ENCODE measurements at places on chromosomes 1 and 21.
A peak's percentile ranks its signal among the peaks of the same experiment; 100 is the strongest.

DNA sequence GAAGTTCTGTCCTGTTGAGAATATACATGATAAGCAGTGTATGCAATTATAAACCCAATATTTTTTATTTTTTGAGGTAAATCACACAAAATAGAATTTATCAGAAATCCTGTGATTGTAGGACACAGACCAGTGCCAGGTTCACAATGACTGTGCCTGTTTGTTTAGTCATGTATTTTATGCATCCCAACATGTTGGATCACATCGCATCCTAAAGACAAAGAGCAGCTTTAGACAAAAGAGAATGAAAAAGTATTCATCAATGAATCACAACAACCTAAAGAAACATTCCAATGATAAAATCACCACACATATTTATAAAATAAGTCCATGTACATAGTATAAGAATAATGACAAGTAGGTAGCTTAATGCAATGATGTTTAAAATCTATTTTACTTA lies 53.2 kb upstream of the LRRC8D start:
- DNase-seq = no peak

GRCh38 chr1:247387096-247387495 lies 28.9 kb upstream of the NLRP3 start:
- no peak for DNase-seq

DNA sequence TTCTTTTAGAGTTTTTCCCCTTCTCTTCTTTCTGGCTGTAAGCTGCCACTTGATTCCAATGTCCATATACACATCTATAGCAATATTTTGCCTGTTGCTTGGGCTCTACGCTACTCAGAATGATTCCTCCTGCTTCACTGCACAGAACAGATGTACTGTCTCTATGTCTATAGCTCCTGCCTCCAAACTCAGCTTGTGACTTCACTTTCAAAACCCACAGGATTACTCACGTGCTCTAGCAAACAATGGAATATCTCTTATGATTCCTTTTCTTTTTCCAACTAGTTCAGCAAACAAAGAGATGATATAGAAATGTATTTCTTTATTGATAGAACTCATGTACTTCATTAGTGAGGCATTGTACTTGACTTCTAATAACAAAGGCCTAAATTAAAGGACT lies 80.5 kb upstream of the SOX13 start:
- no peak for DNase-seq

- no peak for DNase-seq
Observed at GRCh38 chr1:159055181-159055641, 21.4 kb downstream of the AIM2 start.

- DNase-seq = no peak
Observed at GRCh38 chr1:24945354-24946326, 15.6 kb upstream of the RUNX3 start.

GRCh38 chr1:181062836-181063428 lies 25.6 kb upstream of the IER5 start:
- DNase-seq = no peak

- no peak for DNase-seq
Observed at GRCh38 chr1:245197121-245197520, 42.3 kb downstream of the KIF26B start.

- DNase-seq = no peak
Observed at GRCh38 chr21:17139696-17140095, 373.1 kb upstream of the CXADR start.

DNA sequence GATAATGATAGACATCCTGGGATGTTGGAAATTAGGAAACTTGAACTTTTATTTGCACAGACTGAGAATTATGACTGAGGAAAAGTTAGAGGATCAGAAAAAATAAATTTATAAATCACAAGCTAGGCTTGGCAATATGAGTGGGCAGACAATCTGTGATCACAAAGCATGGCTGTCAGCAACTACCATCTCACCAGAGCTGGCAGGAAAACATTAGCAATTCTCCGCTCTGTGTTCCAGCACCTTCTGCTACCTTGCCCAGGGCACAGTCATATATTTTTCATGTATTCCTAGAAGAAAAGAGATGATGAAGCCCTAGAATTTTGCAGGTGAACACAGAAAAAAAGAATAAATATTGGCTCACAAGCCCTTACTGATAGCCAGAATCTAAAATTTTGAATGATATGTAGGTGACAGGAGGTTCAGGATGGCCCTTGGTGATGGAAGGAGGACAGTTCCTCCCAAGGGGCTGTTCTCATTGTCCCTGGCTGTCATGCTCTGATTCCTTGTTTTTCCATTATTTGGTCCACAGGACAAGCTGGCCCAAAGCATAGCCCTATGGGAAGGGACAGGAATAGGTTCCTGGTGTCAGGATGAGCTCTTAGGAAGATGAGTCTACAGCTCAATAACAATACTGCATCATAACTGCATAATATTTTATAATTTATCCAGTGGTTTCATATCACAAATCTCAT lies 12.2 kb upstream of the STXBP3 start:
- DNase-seq = no peak

DNA sequence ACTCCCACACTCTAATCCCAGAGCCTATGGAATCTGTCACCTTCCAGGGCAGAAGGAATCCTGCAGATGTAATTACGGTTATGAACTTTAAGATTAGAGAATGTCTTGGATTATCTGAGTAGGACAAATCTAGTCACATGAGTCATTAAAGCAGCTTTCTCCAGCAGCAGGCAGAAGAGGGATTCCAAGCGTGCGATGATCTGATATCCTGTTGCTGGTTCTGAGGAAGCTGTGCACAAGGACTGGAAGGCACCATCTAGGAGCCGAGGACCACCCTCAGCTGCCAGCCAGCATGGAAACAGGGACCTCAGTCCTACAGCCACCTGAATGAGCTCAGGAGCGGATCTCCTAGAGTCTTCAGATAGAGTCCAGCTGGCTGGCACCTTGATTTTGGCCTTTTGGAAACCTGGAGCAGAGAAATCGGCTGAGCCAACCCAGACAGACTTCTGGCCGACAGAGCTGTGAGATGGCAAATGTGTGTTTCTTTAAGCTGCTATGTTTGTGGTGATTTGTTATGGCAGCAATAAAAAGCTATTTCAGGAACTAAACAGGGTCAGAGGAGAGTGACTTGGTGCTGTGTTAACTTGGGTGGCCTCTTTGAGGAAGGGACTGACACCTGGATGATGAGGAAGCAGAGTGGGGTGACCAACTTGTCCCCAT lies 34.5 kb downstream of the LRRN2 start:
- DNase-seq = no peak

- DNase-seq = no peak
Observed at GRCh38 chr1:115827452-115828044, 13.4 kb downstream of the NHLH2 start.

DNA sequence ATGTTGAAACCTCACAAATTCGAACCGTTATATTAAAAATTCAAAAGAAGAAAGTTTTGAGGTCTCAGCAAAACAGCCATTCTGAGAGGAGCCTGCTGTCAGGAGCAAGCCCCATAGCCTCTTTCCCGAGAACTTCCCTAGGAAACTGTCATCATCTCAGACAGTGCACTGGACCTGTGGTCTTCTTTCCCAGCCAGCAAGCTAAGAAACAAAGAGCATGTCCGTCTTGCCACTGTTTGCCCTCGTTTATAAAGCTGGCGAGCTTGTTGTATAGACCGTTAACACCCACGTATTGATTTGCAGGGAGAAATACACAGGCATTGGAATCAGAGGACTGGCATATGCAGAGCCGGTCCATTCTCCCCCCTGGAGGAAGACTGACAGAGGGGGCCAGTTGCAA lies 407.0 kb downstream of the NPHP4 start:
- DNase-seq = peak; percentile 62

GRCh38 chr1:230737622-230738262 lies 9.4 kb upstream of the CAPN9 start:
- no peak for DNase-seq

DNA sequence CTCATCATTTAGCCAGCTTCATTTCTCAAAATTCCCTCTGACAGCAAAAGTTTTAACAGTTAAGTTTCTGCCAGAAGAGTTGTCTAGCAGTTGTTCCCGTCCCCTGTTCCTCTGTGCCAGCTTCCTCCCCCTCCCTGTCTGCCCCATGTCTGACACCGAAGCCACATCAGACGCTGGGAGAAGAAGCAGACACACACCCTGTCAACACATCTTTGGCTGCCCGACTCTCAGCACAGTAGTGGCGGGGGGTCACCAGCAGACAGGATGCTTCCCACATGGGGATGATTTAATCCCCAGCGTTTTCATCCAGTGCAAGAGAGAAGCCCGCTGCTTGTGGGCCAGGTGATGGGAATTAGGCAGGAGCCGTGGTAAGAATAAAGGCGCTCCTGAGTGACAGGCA lies 379.4 kb upstream of the RUNX1 start:
- DNase-seq = no peak

DNA sequence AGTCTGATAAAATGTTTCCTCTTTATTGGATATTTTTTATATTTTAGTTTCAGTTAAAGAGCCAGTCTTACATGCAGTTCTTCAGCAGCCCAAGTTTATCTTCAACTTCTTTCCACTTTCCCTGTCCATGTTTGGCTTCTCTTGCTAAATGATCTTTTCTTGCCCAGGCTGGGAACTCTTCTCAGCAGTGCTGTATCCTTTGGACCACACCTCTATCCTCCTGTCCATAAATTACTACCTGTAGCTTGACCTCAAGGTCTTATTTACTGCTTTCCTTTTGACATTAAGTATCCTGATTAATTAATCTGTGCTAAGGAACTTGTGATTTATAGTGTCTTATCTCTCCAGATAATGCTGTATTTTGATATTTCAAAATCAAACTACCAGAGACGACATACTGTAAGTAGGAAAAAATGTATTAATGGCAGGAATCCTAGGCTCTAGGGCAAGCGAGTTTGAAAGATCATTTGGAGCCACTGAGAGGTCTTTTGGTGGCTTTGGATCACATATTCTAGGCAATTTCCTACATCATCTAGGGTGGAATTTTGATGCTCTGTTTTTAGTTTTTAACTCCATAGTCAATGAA lies 20.5 kb upstream of the PDC start:
- no peak for DNase-seq

DNA sequence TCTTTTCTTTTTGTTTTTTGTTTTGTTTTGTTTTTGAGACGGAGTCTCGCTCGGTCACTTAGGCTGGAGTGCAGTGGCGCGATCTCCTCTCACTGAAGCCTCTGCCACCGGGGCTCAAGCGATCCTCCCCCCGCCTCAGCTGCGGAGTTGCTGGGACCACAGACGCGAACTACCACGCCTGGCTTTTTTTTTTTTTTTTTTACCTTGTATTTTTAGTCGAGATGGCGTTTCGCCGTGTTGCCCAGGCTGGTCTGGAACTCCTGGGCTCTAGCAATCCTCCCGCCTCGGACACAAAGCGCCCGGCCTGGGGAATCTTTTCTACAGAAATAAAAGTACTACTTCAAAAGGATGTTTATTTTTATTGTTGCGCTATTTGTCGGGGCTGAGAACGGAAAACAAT lies 1.1 kb upstream of the SETDB1 start:
- DNase-seq = no peak

- DNase-seq = no peak
Observed at GRCh38 chr1:65066766-65067490, 81.1 kb upstream of the AK4 start.

DNA sequence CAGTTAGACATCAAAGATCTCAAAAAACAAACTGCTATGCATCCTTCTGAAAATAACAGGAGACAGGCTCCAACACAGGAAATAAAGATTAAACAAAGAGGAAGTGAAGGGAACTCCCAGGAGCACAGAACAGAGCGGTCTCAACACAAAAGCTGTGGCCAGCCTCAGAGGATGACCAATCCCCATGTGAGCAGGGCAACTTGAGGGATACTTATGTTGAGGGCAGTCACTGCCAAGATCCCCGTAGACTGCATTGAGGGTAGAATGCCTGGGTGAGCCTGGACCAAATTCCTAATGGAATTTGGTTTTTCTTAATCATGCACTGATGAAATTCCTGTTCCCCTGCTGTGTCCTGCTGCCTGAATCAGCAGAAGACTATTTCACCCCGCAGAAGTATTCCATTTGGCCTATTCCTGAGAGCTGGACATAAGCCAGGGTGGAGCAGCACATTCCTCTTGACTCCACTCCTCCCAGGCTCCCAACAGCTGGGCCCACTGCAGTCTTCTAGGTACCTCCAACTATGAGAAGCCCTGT lies 49.0 kb downstream of the JAK1 start:
- DNase-seq = no peak

- DNase-seq = no peak
Observed at GRCh38 chr1:183368213-183369108, 49.7 kb downstream of the NMNAT2 start.

DNA sequence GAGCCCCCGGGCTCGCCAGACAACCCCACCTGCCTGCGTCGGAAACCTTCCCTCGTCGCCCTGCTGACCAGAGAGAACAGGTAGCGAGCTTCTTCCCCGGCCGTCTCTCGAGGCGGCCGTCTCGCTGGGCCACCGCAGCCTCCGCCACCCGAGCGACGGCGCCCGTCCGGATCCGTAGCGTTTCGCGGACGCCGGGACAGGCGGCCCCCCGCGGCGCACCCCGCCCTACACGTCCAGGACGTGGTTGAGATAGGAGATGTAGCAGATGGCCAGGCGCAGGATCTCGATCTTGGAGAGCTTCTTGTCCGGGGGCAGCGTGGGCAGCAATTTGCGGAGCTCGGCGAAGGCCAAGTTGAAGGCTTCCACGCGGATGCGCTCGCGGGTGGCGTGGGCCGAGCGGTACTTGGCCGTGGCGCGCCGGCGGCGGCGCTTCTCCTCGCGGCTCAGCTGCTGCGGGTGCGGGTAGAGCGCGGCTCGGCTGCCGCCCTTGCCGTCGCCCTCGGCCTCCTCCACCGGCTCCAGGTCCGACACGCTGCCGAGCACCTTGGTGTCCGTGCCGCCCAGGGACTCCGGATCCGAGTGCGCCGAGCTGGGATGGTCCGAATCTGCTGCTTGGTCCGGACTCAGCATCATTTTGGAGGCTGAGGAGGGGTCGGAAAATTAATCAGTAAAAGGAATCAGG lies 3.0 kb downstream of the NHLH2 start:
- DNase-seq = no peak

DNA sequence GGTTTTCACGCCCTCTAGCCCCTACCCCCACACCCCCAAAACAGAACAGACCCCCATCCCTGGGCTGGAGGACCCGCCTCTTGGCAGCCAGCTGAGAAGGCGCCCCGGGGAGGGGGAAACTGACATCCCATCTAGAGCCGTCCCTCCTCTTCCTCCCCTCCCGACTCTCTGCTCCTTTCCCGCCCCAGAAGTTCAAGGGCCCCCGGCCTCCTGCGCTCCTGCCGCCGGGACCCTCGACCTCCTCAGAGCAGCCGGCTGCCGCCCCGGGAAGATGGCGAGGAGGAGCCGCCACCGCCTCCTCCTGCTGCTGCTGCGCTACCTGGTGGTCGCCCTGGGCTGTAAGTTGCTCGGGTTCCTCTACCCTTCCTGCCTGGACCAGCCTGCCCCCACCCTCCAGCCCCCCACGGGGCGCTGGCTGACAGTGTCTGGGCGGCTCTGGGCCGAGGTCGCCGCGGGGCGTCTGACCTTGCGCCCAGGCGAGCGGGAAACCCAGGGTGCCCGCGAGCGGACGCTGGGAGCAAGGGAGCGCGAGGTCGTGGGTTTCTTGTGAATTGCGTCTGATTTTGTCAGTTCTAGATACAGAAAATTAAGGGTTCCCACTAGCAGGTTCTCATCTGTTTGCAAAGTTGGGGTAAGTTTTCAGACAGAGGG lies 618 bp downstream of the JAM2 start:
- no peak for DNase-seq

- DNase-seq = no peak
Observed at GRCh38 chr1:224276771-224277487, 53.0 kb downstream of the NVL start.

All from vagina (tissue), 2 donors.